ENCODE measurements at places on chromosomes 2 and 18.
A peak's percentile ranks its signal among the peaks of the same experiment; 100 is the strongest.

DNA sequence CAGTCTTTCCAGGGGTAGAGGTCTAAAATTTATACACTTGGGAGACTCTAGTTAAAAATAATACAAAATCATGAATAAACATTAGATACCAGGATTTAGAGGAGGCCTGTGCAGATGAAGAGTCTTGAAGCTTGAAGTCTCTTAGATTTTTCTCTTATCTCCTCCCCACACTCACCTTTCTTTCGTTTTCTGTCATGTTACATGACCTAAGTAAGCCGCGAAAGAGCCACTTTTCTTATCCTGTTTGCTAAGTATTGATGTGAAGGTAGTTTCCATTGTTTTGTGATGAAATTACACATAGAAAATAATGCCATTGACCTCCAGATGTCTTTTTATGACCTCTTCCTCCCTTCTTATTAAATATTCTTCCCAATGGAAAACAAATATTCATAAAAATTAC lies 367.8 kb downstream of the LRRTM1 start:
- DNase-seq: no peak

GRCh38 chr2:59413751-59414570 lies 1139.5 kb downstream of the BCL11A start:
- no peak for DNase-seq

GRCh38 chr18:45801416-45802004 lies 24.0 kb upstream of the SIGLEC15 start:
- DNase-seq: no peak

- no peak for DNase-seq
These were observed 84.3 kb downstream of the MAP3K20 start for GRCh38 chr2:173159791-173160463.

DNA sequence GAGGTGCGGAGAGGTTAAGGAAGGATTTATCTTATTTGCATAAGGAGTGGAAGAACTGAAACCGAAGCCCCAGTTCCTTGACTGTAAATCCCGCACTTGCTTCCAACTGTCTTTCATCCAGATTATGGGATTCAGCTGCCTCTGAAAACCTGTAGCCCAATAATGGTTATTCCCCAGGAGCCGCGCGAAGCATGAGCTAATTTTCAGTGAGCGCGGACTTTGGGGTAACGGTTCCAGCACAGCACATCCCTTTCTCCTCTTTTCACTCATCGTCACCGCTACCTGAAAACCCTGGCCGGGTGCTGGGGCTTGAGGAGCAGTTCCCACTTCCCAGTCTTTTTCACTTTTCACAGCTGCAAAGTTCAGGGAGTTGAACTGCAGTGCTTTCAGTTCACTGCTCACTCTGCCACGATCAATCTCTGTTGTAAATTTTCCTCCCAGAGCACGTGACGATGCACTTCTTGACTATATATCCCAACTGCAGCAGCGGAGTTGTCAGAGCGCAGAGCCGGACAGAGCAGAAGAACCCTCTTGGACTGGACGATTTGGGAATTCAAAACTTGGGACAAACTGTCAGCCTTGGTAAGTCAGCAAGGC lies at the start of gene KCNE4:
KCNE4 (plus strand) TSS at position 498 of the 597 bp plus-strand sequence. CDS start 641 bp downstream, outside the sequence.
- no peak for DNase-seq

- no peak for DNase-seq
These were observed 55.9 kb downstream of the LDAH start for GRCh38 chr2:20766798-20767644.

- no peak for DNase-seq
These were observed 469.0 kb downstream of the EPHA4 start for GRCh38 chr2:221102896-221103688.

DNA sequence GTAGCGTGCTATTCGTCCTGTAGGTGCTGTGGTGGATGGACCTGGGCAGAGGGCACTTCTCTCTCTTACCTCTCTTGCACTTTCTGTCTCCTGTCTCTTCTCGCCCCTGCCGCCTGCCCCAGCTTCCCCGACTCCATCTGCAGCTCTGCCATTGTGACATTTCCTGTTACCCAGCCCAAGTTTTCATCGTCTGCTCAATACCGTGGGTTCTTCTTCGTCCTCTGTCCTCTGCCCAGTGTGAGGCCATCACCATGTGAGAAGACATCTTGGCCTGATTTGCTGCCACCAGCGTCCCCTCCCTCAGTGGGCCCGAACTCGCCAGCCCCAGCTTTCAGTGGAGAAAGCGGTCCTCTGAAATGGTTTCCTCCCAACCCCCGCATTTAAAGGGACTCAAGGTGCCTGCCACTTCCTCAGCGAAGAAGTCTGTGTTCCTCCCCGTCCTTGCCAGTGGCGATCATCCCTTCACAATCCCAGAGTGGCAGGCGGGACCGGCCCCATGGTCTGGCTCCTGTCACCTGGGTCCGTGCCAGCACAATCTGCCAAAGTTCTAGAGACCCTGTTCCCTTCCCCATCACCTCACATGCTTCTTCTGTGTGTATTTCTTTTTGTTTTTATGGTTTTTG lies 18.0 kb downstream of the TGOLN2 start:
- DNase-seq: peak; percentile 73

GRCh38 chr2:65661980-65662653 lies 229.7 kb upstream of the SPRED2 start:
- DNase-seq: no peak

DNA sequence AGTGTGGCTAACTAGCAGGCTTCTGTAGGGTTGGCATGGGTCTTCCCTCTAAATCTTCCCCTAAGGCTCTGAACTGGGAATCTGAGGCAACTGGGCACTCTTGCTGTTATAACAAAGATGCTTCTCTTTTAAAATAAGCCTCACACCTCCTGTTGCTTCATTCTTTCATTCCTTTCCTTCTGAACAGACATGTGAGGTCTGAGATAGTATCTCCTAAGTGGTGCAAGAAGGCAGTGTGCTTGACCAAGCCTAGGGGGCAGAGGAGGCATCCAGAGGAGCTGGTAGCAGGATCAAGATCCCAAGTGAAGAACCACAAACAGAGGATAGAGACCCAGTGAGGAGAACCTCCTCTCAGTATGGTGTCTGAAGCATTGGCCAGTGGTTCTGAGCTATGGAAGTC lies 90.9 kb downstream of the TTC27 start:
- no peak for DNase-seq

DNA sequence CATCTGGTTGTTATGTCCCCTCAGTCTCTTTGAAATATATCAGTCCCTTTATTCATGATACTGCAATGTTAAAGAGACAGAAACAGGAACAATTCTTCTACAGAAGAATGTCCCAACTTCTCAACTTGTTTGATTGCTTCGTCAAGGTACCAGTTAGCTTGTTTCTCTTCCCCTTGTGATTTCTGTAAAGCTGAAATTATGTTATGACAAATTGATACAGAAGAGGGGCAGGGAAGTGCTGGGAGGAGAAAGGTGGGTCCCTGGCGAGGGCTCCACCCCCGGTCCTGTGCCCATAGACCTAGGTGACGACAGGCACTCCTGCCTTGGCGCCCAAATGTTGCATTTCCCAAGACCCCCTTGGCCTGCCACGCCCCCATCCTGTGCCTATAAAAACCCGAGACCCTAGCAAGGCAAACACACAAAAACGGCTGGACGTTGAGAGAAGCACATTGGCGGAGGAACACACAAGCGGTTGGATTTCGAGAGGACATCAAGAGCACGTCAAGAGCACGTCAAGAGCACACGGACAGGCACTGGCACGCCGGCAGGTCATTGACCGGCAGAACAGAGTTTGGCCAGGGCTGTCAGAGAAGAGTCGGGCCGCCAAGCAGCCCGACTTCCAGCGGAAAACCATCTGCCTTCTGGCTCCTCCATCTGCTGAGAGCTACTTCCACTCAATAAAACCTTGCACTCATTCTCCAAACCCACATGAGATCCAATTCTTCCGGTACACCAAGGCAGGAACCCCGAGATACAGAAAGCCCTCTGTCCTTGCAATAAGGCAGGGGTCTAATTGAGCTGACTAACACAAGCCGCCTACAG lies 11.5 kb upstream of the RTN4 start:
- DNase-seq: peak; percentile 22

GRCh38 chr2:222722327-222722946 lies 51.0 kb downstream of the MOGAT1 start:
- DNase-seq: no peak

GRCh38 chr2:118307864-118308263 lies 219.6 kb downstream of the INSIG2 start:
- no peak for DNase-seq

GRCh38 chr2:200486529-200486928 lies 23.3 kb downstream of the KCTD18 start:
- no peak for DNase-seq

GRCh38 chr2:112947374-112947773 lies 30.4 kb upstream of the IL36G start:
- DNase-seq: no peak

GRCh38 chr2:25301453-25302352 lies 40.0 kb downstream of the DNMT3A start:
- DNase-seq: no peak

DNA sequence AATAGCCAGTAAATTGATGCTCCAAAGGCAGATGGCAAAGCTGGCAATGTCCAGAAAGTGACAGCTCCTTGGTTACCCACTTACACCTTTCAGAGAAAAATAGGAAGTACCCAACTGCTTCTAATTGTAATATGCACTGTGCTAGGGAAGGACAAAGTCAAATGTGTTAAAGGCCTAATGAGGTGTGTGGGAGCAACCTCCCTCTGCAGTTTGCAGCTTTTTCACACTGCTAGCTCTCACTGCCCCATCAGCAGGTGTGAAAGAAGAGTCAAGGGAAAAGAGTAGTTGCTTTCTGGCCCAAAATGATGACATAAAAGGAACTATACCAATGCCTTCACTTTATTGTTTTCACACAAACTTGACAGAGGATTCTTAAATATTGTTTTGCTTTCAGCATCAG lies 284.1 kb upstream of the SETBP1 start:
- no peak for DNase-seq

- peak; percentile 42 for DNase-seq
These were observed 40.7 kb upstream of the COBLL1 start for GRCh38 chr2:164882276-164882675.

- DNase-seq: no peak
These were observed 161.1 kb upstream of the SALL3 start for GRCh38 chr18:78818495-78818894.

GRCh38 chr2:25041307-25041927 lies 459 bp upstream of the EFR3B start:
- no peak for DNase-seq

- DNase-seq: no peak
These were observed 132.6 kb upstream of the ZNF236 start for GRCh38 chr18:76689646-76690264.

- no peak for DNase-seq
These were observed 33.3 kb upstream of the CREG2 start for GRCh38 chr2:101420623-101421022.

GRCh38 chr2:179764710-179765109 lies 96.7 kb downstream of the ZNF385B start:
- DNase-seq: no peak

GRCh38 chr2:41061356-41061755 lies 609.5 kb upstream of the SLC8A1 start:
- no peak for DNase-seq

GRCh38 chr2:64338910-64339500 lies 115.0 kb upstream of the LGALSL start:
- no peak for DNase-seq

DNA sequence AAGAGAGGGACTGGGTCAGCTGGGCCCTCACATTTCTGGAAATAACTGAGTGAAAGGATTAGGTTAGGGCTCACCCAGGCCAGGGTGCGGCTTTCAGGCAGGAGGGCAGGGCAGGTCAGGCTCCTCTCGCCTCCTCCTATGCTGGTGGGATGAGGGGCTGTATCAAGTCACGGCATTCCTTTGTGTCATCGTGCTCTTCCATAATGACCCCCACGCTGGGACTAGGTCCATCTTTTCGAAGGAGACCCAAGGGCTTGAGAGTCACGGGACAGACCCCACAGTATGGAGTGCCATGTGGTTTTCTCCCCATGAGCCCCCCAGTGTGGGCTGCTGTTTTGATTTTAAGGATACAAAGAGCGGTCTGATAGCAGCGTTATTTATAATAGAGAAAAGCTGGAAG lies 137.8 kb upstream of the COPS8 start:
- DNase-seq: no peak

DNA sequence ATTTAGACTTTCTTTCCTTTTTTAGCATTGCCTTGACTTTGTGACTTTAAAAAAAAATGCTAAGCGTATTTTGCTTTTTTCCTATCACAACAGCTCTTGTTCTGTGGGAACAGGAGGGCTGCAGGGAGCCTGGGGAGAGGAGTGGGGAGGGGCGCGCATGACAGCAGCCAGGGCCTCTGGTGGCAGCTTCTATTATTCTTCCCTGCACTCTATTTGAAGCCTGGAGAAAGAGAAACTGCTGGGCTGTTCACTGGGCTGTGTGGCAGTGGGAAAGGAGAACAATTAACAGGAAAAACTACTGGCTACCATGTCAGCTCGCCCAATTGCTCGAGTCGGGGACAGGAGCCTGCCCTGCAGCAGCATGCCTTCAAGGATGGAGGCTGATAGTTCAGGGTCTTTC lies 119.0 kb upstream of the ZBTB14 start:
- DNase-seq: no peak

DNA sequence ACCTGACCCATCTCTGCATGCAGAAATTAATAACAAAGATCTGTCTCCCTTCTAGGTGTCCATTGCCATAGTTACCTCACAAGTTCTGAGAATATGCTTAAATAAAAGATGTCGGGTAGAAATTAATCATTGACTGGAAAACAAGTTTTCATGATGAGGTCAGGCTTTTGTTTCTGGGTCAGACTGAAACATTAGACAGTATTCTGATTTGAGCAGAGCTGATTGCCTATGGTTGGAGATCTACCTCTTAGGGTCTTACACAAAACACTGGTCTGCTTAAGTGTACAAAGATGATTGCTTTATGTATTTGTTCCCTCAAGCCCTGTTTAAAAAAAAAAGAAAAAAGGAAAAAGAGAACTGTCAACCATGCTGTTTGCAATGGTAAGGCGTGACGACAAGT lies 956.4 kb downstream of the CPS1 start:
- no peak for DNase-seq

GRCh38 chr2:46984642-46985476 lies 69.3 kb upstream of the MCFD2 start:
- no peak for DNase-seq

DNA sequence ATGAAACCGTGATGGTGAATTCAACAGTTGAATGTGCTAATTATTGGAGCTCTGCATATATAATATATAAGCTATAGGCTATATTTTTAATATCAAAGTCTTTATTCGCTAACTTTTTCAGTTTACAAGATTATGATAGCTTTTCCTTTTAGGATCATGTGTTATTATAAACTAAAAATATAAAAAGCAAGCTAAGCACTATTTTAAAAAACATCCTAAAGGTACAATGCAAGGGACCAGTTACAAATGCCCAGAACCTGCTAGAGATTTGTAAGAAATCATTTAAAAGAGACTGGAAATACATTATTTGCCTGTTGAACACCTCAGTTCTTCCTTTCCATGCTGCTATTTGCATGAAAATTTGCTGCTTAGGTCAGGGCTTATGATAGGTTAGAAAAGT lies 43.4 kb upstream of the EHBP1 start:
- no peak for DNase-seq

GRCh38 chr2:37659723-37660122 lies 11.7 kb downstream of the CDC42EP3 start:
- DNase-seq: no peak

DNA sequence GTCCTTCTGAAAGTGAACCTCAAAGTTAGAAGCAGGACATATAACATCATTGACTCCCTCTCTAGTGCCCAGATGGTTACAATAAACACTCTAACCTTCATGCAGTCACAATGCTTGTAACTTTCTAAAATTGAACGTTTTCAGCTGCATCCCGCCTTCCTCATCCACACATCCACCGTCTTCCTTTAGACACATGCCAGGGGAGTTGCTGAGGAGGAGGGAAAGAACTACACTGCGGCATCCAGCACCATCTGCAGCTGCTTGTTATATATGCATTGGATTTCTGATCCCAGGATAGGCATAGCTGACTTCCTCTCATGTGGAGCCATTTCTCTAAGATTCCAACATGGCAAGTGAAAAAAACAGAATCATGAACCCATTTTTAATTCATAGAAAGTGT lies 96.8 kb downstream of the FBXO15 start:
- no peak for DNase-seq

All from NCI-H446 (cell line).